ENCODE measurements at places on chromosomes 1 and 21. TPM values are rescaled to one million over a fixed set of nuclear protein-coding genes. Genes with fewer than 3 reads are reported as not detected.

The TRAF3IP3 gene
- total RNA-seq: 8.4 TPM

The S100B gene
- not detected for total RNA-seq

The PDZK1 gene
- total RNA-seq: not detected

The SH3BGR gene
- total RNA-seq: not detected

The SLC30A10 gene
- not detected for total RNA-seq

The RAP1GAP gene
- total RNA-seq: 26.9 TPM

The COPA gene
- 139 TPM for total RNA-seq

The FAM72D gene
- total RNA-seq: 0.26 TPM

The SPRR1A gene
- total RNA-seq: not detected

The MMP23B gene
- 49.2 TPM for total RNA-seq

The PRDM15 gene
- total RNA-seq: 6.7 TPM

The CFAP74 gene
- 17.8 TPM for total RNA-seq

The SPRR1B gene
- not detected for total RNA-seq

The ANGPTL7 gene
- 0.17 TPM for total RNA-seq

The GBP5 gene
- total RNA-seq: 8.1 TPM

The PGLYRP4 gene
- total RNA-seq: not detected

Measured in upper lobe of left lung (tissue), 6 donors.